ENCODE measurements at places on chromosomes 2 and 18. TPM values are rescaled to one million over a fixed set of nuclear protein-coding genes. Genes with fewer than 3 reads are reported as not detected.
A peak's percentile ranks its signal among the peaks of the same experiment; 100 is the strongest.

The DSG1 gene
- not detected for total RNA-seq

The TCF23 gene
- 0.03 TPM for total RNA-seq

The UGT1A3 gene
- total RNA-seq: not detected

The DLX1 gene
- not detected for total RNA-seq

The CAVIN2 gene
- total RNA-seq: not detected

The TMEM185B gene
- 11.1 TPM for total RNA-seq

The DLGAP1 gene
- total RNA-seq: 18.5 TPM

The SP110 gene
- 0.65 TPM for total RNA-seq

- peaks cover 11% of the 10 kb centered on the region for H3K4me1 ChIP-seq
- no peak for DNase-seq
- H3K36me3 ChIP-seq: no peaks in the 10 kb centered on the region
- H3K27ac ChIP-seq: no peak overlapping the region
- H3K27me3 ChIP-seq: no peaks in the 10 kb centered on the region
Observed at GRCh38 chr2:201257956-201258665, 2.2 kb upstream of the CASP8 start.

- H3K27ac ChIP-seq: no peak overlapping the region
- no peak for DNase-seq
- H3K36me3 ChIP-seq: no peaks in the 10 kb centered on the region
- no peaks in the 10 kb centered on the region for H3K4me1 ChIP-seq
- no peak overlapping the region for H3K4me3 ChIP-seq
Observed at GRCh38 chr2:141499123-141499522, 631.7 kb downstream of the LRP1B start.

DNA sequence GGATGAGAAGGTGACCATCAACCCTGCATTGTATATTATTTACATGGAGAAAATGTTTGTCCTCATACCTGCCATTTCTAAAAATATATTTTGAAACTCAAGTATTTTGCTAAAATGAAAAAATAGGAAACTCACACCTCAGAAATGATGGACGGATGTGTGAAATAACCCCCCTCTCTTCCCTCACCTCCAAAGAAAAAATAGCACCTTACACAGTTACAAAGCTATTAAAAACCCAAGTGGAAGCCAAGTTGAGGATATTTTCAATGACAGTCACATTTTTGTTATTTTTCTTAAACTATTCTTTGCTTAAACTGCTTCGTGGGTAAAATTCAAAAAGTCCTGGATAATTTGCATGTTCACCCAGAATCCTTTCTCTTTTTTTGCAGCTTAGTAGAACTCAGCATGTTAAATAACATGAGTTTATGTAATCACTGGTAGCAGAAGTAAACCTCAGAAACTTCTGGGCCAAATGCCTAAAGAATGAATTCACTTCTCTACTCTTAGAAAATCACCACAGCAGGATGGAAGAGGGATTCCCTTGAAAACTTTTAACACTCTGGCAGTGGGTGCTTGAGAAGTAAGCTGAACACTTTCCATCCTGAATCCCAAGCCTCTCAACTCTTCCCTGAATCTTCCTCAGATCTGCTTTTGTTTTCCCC is 768 bp downstream of the DSC1 start:
- no peak overlapping the region for H3K27ac ChIP-seq
- peaks cover 13% of the 10 kb centered on the region for H3K4me1 ChIP-seq
- no peak for DNase-seq
- no peak overlapping the region for H3K4me3 ChIP-seq

- no peak overlapping the region for H3K4me3 ChIP-seq
- no peak for DNase-seq
- no peak overlapping the region for H3K27ac ChIP-seq
- H3K36me3 ChIP-seq: no peaks in the 10 kb centered on the region
- no peaks in the 10 kb centered on the region for H3K4me1 ChIP-seq
Observed at GRCh38 chr2:48483916-48484315, 46.0 kb upstream of the STON1 start.

GRCh38 chr2:137223722-137224121 is 458.4 kb downstream of the THSD7B start:
- DNase-seq: no peak
- peaks cover 4% of the 10 kb centered on the region for H3K4me1 ChIP-seq
- no peak overlapping the region for H3K27ac ChIP-seq
- no peak overlapping the region for H3K4me3 ChIP-seq

DNA sequence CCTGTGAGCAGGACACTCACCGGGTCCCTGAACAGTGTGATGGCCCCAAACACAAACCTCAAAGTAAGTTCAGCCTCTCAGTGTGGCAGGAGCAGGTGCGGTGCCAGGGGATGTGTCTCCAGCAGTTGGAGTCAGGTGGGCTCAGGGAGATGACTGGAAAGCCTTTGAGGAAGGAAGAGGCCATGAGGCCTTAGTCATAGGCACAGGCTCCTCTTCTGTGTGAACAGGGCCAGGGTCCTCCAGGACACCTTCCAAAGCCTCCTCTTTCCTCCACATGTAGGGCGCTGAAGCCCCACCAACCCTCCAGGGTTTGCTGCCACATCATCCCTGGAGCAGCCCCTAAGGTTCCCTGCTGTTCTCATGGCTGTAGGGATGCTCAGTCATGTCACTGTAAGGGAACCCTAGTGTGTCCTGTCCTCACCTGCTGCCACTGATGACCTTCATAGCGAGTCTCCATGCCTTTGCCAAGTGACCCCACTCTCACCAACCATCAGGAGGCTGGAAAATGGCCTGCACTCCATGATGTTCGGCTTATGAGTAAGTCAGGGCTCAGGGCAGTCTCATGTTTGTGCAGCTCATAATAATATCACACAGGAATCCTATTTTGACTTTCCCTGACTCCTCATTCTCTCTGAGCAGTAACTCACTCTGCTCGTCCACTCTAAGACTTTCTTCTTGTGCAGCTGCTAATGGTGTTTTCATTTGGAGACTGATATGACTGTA is 1152.9 kb downstream of the RPIA start:
- H3K36me3 ChIP-seq: no peaks in the 10 kb centered on the region
- no peak for DNase-seq
- no peaks in the 10 kb centered on the region for H3K27me3 ChIP-seq
- H3K27ac ChIP-seq: no peak overlapping the region

DNA sequence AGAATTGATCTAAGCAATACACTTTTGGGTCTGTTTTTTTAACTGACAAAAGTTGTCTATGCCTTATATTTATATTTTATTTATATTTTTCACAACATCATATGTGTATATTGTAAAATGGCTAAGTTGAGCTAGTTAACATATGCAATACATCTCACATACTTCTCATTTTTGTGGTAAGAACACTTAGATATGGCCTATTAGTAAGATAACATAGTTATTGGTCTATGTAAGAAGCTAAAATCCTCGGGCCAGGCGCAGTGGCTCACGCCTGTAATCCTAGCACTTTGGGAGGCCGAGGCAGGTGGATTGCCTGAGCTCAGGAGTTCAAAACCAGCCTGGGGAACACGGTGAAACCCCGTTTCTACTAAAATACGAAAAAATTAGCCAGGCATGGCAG is 275.6 kb upstream of the ID2 start:
- H3K27me3 ChIP-seq: no peaks in the 10 kb centered on the region
- no peak for DNase-seq
- no peaks in the 10 kb centered on the region for H3K36me3 ChIP-seq
- no peaks in the 10 kb centered on the region for H3K4me1 ChIP-seq
- H3K4me3 ChIP-seq: no peak overlapping the region

DNA sequence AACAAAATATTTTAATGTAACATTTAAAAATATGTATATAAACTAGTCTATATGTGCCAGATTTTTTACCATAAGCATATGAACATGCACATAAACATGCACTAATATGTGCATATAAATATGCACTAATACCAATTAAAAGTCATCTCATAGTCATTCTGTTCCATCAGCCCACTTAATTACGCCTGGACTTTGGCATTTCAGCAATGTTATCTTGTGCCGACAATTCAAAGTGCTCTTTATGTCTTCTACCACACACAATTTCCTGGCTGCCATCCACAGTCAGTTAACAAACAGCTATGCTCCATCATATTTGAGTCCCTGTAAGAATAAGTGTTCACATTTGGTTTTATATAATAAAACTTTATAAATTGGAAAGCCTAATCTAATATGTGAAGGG is 92.6 kb upstream of the TSPYL6 start:
- no peaks in the 10 kb centered on the region for H3K27me3 ChIP-seq
- H3K4me3 ChIP-seq: no peak overlapping the region
- no peak for DNase-seq
- H3K36me3 ChIP-seq: no peaks in the 10 kb centered on the region

- no peak overlapping the region for H3K4me3 ChIP-seq
- no peaks in the 10 kb centered on the region for H3K36me3 ChIP-seq
- no peak overlapping the region for H3K27ac ChIP-seq
- H3K27me3 ChIP-seq: peaks cover 4% of the 10 kb centered on the region
- H3K4me1 ChIP-seq: no peaks in the 10 kb centered on the region
- DNase-seq: no peak
Observed at GRCh38 chr2:102291319-102292075, 19.9 kb upstream of the IL1RL1 start.

DNA sequence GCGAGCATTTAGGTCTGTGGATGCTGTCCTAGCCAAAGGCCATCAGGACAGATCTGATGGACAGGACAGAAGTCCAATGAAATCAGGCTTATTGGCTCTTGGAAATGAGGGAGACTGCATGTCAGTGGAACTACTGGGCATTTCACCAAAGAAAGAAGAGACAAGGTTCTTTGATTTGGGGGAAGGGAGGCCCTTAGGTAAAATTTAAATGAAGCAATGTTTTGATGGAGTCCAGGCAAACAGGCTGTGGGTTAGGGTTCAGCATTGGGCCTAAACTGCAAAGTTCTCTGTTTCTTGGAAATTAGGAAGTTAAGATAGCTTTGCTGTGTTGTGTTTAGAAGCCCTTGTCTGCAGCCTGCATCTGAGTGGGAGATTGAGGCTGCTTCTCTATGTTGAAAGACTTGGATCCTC is 31.6 kb upstream of the RNF149 start:
- H3K27me3 ChIP-seq: no peaks in the 10 kb centered on the region
- H3K36me3 ChIP-seq: no peaks in the 10 kb centered on the region
- no peak overlapping the region for H3K27ac ChIP-seq
- H3K4me1 ChIP-seq: peaks cover 12% of the 10 kb centered on the region
- peak; percentile 35 for DNase-seq

- H3K27me3 ChIP-seq: no peaks in the 10 kb centered on the region
- no peaks in the 10 kb centered on the region for H3K4me1 ChIP-seq
- no peak overlapping the region for H3K27ac ChIP-seq
- DNase-seq: peak; percentile 30
Observed at GRCh38 chr18:35707674-35708073, 126.1 kb downstream of the GALNT1 start.

- no peak overlapping the region for H3K4me3 ChIP-seq
- no peaks in the 10 kb centered on the region for H3K36me3 ChIP-seq
- no peak overlapping the region for H3K27ac ChIP-seq
- no peaks in the 10 kb centered on the region for H3K27me3 ChIP-seq
Observed at GRCh38 chr2:133768256-133768655, 200.0 kb upstream of the NCKAP5 start.

GRCh38 chr2:84201158-84201557 is 257.9 kb downstream of the SUCLG1 start:
- H3K4me1 ChIP-seq: no peaks in the 10 kb centered on the region
- no peaks in the 10 kb centered on the region for H3K36me3 ChIP-seq
- DNase-seq: no peak
- no peaks in the 10 kb centered on the region for H3K27me3 ChIP-seq
- H3K27ac ChIP-seq: no peak overlapping the region
- no peak overlapping the region for H3K4me3 ChIP-seq

GRCh38 chr18:32730620-32731091 is 42.2 kb downstream of the KLHL14 start:
- no peaks in the 10 kb centered on the region for H3K36me3 ChIP-seq
- no peak overlapping the region for H3K4me3 ChIP-seq
- H3K27ac ChIP-seq: no peak overlapping the region
- DNase-seq: no peak

DNA sequence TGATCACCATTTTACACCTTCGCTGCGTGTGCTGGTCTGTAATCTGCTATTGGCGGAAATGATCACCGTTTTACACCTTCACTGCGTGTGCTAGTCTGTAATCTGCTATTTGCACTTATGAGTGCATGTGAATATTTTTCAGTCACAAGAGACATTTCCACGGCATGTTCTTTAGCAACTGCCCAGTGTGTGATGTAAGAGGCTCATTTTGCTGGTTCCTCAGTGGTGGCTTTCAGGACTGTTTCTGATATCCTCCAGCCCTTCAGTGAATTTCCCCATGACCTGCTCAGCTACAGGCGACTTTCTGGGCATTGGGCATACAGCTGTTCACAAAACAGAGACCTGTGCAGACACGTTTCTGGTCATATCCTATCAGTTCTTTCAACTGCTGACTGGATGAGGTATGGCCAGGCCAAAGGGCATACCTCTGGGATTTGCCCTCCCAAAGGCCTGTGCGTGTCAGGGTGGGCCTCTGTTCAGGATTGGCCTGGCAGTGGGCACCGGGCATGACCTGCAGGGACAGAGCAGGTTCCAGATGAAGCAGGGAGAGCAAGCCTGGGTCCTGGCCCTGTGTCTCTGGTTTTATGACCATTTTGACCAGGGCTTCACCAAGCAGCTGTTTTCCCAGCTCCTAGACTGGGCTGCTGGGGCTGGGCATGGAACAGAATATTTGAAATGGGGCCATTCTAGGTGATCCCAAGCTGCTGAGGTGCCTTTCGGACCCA is 521 bp upstream of the PROM2 start:
- H3K4me1 ChIP-seq: no peaks in the 10 kb centered on the region
- no peaks in the 10 kb centered on the region for H3K36me3 ChIP-seq
- no peaks in the 10 kb centered on the region for H3K27me3 ChIP-seq
- no peak overlapping the region for H3K4me3 ChIP-seq

DNA sequence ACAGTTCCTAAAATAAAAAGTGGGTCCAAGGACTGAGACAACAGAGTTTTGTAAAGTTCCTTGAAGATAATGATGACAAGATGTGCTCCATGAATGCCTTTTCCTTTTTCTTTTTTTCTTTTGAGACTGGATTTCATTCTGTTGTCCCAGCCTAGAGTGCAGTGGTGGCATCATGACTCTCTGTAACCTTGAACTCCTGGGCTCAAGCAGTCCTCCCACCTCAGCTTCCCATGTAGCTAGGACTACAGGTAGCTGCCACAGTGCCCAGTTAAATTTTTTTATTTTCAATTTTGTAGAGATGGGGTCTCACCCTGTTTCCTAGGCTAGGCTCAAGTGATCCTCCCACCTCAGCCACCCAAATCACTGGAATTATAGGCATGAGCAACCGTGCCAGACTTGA is 16.1 kb upstream of the TTC27 start:
- no peaks in the 10 kb centered on the region for H3K27me3 ChIP-seq
- peaks cover 5% of the 10 kb centered on the region for H3K36me3 ChIP-seq
- no peaks in the 10 kb centered on the region for H3K4me1 ChIP-seq
- no peak overlapping the region for H3K27ac ChIP-seq
- no peak overlapping the region for H3K4me3 ChIP-seq
- no peak for DNase-seq

All from neural progenitor cell (in vitro differentiated cells).